Hepatocyte (in vitro differentiated cells): ENCODE measurements at places on chromosomes 7 and 10. TPM values are rescaled to one million over a fixed set of nuclear protein-coding genes. Genes with fewer than 3 reads are reported as not detected.

DNA sequence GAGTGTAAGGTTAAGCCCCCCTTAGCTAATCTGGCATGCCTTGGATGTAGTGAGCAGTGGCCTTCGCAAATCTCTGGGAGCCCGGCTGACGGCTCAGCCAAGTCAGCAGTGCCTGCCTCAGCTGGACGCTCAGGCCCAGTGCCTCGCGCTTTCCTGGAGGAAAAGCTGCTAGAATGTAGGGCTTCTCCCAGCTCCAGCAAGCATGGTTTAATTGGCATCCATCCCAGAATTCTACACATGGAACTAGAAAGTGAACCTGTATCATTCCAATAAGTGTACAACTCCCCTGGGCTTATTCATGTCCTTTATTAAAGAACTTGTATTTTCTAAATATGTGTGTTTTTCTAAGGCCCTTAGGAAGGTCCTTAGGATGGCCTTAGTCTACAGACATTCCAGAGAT, 287.8 kb upstream of the SHH start:
- DNase-seq, result no peak
- peaks cover 5% of the 10 kb centered on the region for H3K4me1 ChIP-seq
- H3K4me3 ChIP-seq, result no peak overlapping the region

DNA sequence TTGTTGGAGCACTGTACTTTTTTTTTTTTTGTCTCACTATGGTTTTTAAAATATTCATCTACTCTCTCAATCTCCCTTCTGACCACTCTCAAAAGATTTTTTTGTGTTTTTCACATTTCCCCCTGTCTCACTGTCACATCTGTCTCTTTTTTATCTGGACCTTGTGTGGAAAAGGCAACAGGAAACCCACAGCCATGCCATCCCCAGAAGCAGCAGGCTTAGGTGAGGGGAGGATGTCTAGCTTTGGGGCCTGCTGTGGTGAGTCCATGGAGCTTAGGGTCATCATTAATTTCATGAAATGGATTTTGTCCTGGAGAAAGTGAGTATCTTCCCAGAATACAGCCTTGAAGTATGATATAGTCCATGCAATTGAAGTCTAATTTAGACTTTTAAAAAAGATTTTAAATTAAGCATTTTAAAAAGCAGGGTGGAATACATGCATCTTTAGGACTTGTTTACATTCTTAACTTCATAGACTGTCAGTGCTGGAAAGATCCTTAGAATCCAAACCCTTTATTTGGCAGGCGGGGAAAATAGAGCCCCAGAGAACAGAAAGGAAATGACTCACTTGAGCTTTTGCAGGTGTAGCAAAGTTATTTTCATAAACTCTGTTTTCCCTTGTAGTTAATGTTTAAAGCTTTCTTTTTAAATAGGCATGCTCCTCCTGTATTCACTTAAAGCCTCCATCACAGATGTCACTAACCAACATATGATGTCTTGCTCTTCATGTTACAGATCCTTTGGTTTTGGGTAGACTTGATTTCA, 25.1 kb downstream of the MINDY4 start:
- peak overlapping the region; percentile 87 for H3K27ac ChIP-seq
- no peaks in the 10 kb centered on the region for H3K36me3 ChIP-seq
- DNase-seq, result peak; percentile 52
- no peaks in the 10 kb centered on the region for H3K27me3 ChIP-seq
- no peak overlapping the region for H3K4me3 ChIP-seq

DNA sequence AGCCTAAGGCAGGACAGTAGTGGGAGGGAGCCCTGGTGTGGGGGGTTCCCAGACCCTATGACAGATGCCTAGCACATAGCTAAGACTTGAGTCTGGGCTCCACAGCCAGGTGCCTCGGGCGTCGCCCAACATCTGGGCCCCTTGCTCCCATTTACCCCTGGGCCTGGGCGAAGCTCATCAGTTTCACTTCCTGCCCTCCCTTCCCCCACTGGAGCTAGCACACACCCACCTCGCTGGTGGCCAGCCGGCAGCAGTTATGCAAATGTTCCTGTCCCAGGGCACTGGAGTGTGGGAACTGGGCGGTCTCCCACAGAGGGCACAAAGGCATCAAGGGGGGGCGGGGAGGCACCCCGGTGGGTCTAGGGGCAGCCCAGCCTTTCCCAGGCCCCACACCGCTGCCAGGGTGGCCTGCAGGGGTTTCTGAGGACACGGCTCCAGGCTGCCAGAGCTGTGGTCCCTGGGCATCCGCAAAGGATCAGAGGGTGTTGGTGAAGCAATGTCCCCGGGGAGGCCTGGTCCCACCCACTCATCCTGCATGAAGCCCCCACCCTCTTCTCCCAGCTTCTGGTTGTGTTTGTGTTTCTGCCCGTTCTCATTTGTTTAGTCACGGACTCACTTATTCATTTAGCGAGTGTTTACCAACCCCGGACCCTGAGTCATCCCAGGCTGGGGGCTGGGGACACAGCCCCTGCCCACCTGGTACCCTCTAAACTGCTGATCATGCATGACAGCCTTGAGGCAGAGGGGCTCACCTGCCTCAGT, 20.4 kb downstream of the SH2B2 start:
- H3K27me3 ChIP-seq, result no peaks in the 10 kb centered on the region
- peak; percentile 65 for DNase-seq
- peaks cover 11% of the 10 kb centered on the region for H3K4me1 ChIP-seq
- H3K27ac ChIP-seq, result no peak overlapping the region

GRCh38 chr7:132509643-132510042, 66.6 kb downstream of the PLXNA4 start:
- H3K4me1 ChIP-seq, result peaks cover 7% of the 10 kb centered on the region
- H3K36me3 ChIP-seq, result no peaks in the 10 kb centered on the region
- H3K4me3 ChIP-seq, result no peak overlapping the region
- H3K27ac ChIP-seq, result no peak overlapping the region
- no peak for DNase-seq

DNA sequence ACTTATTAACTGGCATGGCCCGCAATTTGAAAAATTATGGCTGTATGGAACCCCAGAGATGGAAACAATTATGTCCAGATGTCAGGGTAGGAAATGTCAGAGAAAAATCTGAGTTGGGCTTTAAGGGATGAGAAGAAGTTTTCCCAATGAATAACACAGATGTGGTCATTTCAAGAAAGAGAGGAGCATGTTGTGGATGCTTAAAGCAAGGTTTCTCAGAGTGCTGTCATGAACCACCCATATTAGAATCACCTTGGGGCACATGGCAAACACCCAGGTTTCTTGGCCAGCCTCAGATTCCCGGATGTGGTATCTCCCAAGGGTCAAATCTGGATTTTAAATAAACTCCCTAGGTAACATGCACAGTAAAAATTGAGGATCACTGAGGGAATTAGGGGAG, 43.6 kb downstream of the LAMB4 start:
- H3K4me3 ChIP-seq, result no peak overlapping the region
- no peak for DNase-seq
- no peak overlapping the region for H3K27ac ChIP-seq
- H3K27me3 ChIP-seq, result no peaks in the 10 kb centered on the region

DNA sequence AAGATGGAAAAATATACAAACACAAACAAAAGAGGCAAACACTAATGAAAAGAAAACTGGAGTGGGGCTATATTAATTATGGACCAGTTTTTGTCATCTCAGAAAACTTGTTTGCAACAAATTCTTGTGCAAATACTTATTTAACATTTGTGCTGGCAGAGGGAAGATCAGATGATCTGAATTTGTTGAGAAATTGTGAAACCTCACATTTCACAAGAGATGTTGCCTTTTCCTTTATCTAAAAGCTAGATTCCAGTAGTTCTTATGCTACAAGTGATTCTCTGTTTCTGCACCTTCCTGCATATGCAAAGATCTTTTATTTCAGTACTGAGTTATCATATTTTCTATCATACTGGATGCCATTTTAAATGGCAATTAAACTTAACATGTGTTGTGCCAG, 320.7 kb downstream of the SUGCT start:
- no peak overlapping the region for H3K27ac ChIP-seq
- H3K4me3 ChIP-seq, result no peak overlapping the region
- H3K36me3 ChIP-seq, result no peaks in the 10 kb centered on the region
- no peak for DNase-seq
- no peaks in the 10 kb centered on the region for H3K4me1 ChIP-seq
- no peaks in the 10 kb centered on the region for H3K27me3 ChIP-seq

- no peak overlapping the region for H3K4me3 ChIP-seq
- H3K27me3 ChIP-seq, result no peaks in the 10 kb centered on the region
- no peak for DNase-seq
- H3K4me1 ChIP-seq, result peaks cover 4% of the 10 kb centered on the region
Observed at GRCh38 chr10:118057361-118057760, 10.6 kb upstream of the RAB11FIP2 start.

- no peak for DNase-seq
- no peak overlapping the region for H3K4me3 ChIP-seq
- H3K27me3 ChIP-seq, result no peaks in the 10 kb centered on the region
- no peak overlapping the region for H3K27ac ChIP-seq
Observed at GRCh38 chr10:60384708-60385398, 4.8 kb downstream of the ANK3 start.

GRCh38 chr10:78177491-78178185, 144.0 kb downstream of the RPS24 start:
- H3K4me3 ChIP-seq, result no peak overlapping the region
- no peak overlapping the region for H3K27ac ChIP-seq
- peaks cover 3% of the 10 kb centered on the region for H3K27me3 ChIP-seq
- no peaks in the 10 kb centered on the region for H3K4me1 ChIP-seq
- H3K36me3 ChIP-seq, result no peaks in the 10 kb centered on the region
- no peak for DNase-seq

DNA sequence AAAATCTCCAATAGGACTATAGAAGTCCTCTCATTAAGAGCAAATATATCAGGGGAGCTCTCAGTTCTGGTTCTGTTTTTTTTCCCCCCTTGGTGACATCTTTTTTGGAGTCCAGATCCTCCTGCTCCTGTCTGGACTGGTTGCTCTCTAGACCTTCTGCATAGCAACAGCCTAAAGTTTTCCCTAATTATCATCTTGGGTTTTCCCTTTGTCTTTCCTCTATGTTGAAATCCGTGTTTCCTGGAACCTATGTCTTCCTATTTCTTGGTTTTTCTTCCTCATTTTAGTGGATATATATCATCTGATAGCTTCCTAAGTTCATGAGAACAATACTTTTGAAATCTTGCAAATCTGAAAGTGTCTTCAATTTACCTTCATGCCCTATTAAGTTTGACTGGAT, 29.7 kb upstream of the MTERF1 start:
- no peaks in the 10 kb centered on the region for H3K27me3 ChIP-seq
- no peak overlapping the region for H3K4me3 ChIP-seq
- H3K36me3 ChIP-seq, result no peaks in the 10 kb centered on the region
- no peaks in the 10 kb centered on the region for H3K4me1 ChIP-seq
- DNase-seq, result no peak

- no peak overlapping the region for H3K27ac ChIP-seq
- H3K4me1 ChIP-seq, result no peaks in the 10 kb centered on the region
- no peak overlapping the region for H3K4me3 ChIP-seq
- DNase-seq, result no peak
- no peaks in the 10 kb centered on the region for H3K27me3 ChIP-seq
Observed at GRCh38 chr10:126454045-126454751, 65.9 kb upstream of the ADAM12 start.

DNA sequence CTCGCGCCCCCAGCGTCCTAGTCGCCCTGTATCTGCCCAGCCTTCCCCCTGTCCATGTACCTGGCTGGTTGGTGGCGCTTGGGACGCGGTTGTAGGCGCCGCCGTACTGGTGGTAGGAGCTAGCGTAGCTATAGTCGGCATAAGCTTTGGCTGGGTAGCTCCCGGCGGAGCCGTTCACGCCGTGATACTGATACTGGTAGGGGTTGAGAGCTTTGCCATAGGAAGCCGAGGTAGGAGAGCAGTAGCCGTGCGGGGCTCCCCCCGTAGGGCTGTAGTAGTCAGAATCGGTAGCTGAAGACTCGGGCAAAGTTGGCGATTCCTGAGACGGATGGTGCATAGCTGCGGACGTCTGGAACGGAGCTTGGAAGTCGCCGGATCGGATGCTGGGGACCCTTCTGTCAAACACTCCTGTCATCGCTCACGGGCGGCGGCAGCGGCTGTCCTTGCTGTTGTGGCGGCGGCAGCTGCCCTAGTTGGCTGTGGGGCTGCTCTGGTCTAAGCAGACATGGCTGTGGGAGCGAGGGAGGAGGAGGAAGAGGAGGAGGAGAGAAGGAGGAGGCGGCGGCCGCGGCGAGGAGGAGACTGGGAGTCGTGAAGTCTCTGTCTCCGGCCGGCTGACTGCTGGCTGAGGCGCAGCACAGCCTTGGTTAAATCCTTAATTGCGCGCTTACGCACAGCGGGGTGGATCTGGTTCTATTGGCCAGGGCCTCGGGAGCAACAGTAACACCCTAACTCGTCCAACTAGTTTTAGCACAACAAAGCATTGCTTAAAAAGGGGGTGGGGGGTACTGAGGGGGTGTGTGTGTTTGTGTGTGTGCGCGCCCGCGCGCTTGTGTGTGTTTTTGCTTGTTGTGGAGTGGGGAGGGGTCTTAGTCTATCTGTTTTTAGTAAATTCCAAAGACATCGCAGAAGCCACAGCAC, at the start of gene DLX5:
DLX5 (minus strand) TSS at position 623 of the 921 bp plus-strand sequence; CDS start at position 415, 208 bp downstream.
- H3K4me3 ChIP-seq, result peak within 1 kb of the TSS; percentile 53
- H3K4me1 ChIP-seq, result peaks cover 23% of the 10 kb centered on the region
- H3K27me3 ChIP-seq, result peaks cover 78% of the 10 kb centered on the region
- H3K36me3 ChIP-seq, result no peaks in the 10 kb centered on the region
- H3K27ac ChIP-seq, result peak within 1 kb of the TSS; percentile 95
- DNase-seq, result peak; percentile 73

- H3K36me3 ChIP-seq, result no peaks in the 10 kb centered on the region
- H3K4me3 ChIP-seq, result no peak overlapping the region
- H3K27me3 ChIP-seq, result no peaks in the 10 kb centered on the region
- peak overlapping the region; percentile 13 for H3K27ac ChIP-seq
Observed at GRCh38 chr7:361680-362401, 71.9 kb downstream of the FOXL3 start.

DNA sequence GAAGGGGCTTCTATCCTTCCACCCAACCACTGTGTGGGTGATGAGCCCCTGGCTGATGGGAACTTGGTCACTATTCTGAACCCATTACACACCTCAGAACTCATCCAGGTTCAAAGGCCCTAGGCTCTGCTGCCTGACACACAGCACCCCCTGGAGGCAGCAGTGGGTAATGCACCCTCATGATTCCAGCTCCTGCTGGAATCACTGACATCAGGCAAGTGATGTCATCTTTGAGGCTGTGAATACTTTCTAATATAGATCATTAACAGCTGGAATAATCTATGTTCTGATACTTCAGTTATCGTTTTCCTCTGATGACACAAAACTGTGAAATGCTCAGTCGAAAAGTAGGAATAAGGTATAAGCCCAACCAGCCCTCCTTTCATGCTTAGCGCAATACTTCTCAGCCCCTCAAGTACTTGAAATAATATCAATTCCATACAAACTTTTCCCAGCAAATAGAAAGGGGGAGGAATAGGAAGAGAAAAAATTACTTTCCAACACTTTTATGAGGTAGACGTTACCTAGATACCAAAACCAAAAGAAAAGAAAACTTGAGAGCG, 7.5 kb upstream of the RBP3 start:
- no peak overlapping the region for H3K27ac ChIP-seq
- peak; percentile 71 for DNase-seq
- no peaks in the 10 kb centered on the region for H3K27me3 ChIP-seq
- no peaks in the 10 kb centered on the region for H3K36me3 ChIP-seq
- H3K4me3 ChIP-seq, result no peak overlapping the region

- DNase-seq, result no peak
- H3K36me3 ChIP-seq, result no peaks in the 10 kb centered on the region
- peaks cover 16% of the 10 kb centered on the region for H3K4me1 ChIP-seq
- H3K4me3 ChIP-seq, result peak overlapping the region; percentile 82
- H3K27me3 ChIP-seq, result no peaks in the 10 kb centered on the region
Observed at GRCh38 chr10:70145166-70145665, 1.3 kb downstream of the TYSND1 start.

The PAPOLB gene
- not detected in 2 replicates for total RNA-seq

The ATOH7 gene
- 0.17 TPM in 1 of 2 replicates, not detected in the other for total RNA-seq

The MKI67 gene
- total RNA-seq, result 9.1 and 13.1 TPM in 2 replicates

The GLRX3 gene
- total RNA-seq, result 86.5 and 100 TPM in 2 replicates

The TRPV5 gene
- not detected in 2 replicates for total RNA-seq

The EN2 gene
- total RNA-seq, result not detected in 2 replicates

The KIF11 gene
- 7.9 and 9.2 TPM in 2 replicates for total RNA-seq

The ANKIB1 gene
- 35.3 and 36.8 TPM in 2 replicates for total RNA-seq

The CH25H gene
- total RNA-seq, result 3.9 and 8.8 TPM in 2 replicates

The TAS2R41 gene
- not detected in 2 replicates for total RNA-seq

The MUC3A gene
- total RNA-seq, result 1.9 and 4.9 TPM in 2 replicates
